Natural killer cell (primary cell): ENCODE measurements at places on chromosomes 7 and 10. TPM values are rescaled to one million over a fixed set of nuclear protein-coding genes. Genes with fewer than 3 reads are reported as not detected.

DNA sequence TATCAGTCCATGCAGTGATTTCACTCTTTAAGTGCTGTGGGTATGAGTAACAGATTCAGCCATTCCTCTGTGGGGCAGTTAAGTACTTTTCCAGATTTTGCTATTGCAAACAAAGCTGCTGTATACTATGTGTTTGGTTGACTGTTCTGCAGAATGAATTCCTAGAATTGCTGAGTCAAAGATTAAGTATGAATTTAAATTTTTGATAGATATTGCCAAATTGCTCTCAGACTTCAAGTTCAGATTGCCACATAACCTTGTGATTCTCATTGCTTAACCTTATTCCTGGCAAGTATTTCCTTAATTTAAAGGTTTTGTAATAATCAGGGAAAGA is 21.6 kb upstream of the SAR1A start:
- DNase-seq: no peak

GRCh38 chr10:61901829-61902444 is 438 bp downstream of the ARID5B start:
- no peak for DNase-seq

The LRGUK gene
- total RNA-seq: 0.90 TPM

GRCh38 chr10:88194961-88195367 is 331.5 kb downstream of the PTEN start:
- no peak for DNase-seq

- DNase-seq: no peak
These were observed 473 bp upstream of the GPER1 start for GRCh38 chr7:1087465-1087814.

- no peak for DNase-seq
These were observed 13.9 kb downstream of the VCL start for GRCh38 chr10:74011770-74012169.

The ACSM6 gene
- not detected for total RNA-seq

GRCh38 chr10:130300608-130301020 is 164.4 kb downstream of the GLRX3 start:
- DNase-seq: peak; percentile 40

The CYP3A7 gene
- not detected for total RNA-seq

DNA sequence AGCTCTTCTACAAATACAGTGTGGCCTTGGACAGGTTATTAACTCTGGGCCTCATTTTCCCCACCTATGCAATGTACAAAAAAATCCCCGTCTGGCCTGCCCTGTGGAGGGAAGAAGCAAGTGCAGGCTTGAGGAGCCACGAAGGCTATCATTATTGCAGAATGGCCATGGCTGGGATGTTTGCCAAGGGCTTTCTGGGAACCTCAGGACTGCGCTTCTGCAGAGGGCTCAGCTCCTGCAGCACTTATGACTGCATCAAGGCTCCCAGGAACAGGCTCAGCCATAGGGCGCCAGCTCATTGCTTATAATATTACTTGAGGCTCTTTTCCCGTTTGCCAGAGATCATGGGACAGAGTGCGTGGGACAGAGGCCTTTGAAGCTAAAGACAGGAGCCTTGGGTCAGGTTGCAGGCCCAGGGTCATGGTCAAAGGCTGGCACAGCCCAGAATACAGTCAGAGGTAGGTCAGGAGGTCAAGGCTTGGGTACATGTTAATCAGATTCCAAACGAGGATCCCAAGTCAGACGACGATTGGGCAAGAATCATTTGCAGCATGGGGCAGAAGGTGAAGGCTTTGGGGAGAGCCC is 20.6 kb upstream of the C10orf105 start:
- DNase-seq: no peak

DNA sequence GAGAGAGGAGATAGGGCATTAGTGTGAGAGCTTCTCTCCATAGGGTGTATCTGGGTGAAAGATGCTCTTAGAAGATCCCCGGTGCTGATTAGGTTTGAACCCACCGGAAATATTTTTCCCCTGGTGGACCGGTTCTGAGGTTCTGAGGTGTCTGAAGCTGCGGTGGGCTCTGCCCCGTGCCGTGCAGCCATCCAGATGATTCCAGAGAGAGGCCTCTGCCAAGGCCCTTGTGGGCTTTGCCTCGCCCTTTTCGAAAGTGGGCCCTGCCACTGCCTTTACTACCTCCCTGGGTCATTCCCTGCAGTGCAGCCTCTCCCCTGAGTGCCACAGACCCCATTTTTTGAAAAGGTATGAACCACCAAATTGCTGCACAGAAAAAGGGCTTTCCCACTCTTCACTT is 2.8 kb downstream of the GIMAP8 start:
- DNase-seq: no peak

The MUC3A gene
- total RNA-seq: not detected

GRCh38 chr10:129274748-129275474 is 192.1 kb upstream of the MGMT start:
- DNase-seq: no peak

DNA sequence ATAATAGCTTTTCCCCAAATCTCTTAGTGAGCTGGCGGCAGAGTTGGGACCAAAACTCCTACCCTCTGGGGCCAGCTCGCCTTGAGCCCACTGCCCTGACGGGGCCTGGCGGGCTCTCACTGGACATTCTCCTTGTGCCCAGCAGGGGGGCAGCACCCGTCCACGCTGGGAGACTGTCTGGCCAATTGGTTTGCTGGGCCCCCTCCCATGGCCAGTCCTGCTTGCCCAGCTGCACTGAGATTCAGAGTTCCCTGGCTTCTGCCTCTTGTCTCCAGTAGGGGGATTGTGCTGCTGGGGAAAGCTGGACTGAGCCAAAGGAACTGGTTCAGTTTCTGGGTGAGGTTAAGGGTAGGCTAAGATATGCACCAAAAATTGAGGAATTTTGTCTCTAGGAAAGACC is 59.8 kb downstream of the RAMP3 start:
- DNase-seq: no peak

GRCh38 chr10:42991442-42992098 is 85.3 kb upstream of the RET start:
- DNase-seq: no peak

The SERPINE1 gene
- 0.48 TPM for total RNA-seq

GRCh38 chr10:5762531-5762930 is 50.7 kb downstream of the GDI2 start:
- DNase-seq: no peak

GRCh38 chr7:98178762-98179490 is 32.3 kb upstream of the BHLHA15 start:
- no peak for DNase-seq

GRCh38 chr7:158738841-158739240 is 34.2 kb upstream of the NCAPG2 start:
- no peak for DNase-seq

The EPO gene
- not detected for total RNA-seq

The CRYGN gene
- not detected for total RNA-seq

The DPYSL4 gene
- 1.3 TPM for total RNA-seq

- no peak for DNase-seq
These were observed 103.0 kb downstream of the RNF216 start for GRCh38 chr7:5678295-5679047.

The PIP gene
- total RNA-seq: not detected

The KIAA1217 gene
- total RNA-seq: not detected

The VPS37D gene
- 0.48 TPM for total RNA-seq

GRCh38 chr10:88036126-88036525 is 172.7 kb downstream of the PTEN start:
- DNase-seq: no peak

DNA sequence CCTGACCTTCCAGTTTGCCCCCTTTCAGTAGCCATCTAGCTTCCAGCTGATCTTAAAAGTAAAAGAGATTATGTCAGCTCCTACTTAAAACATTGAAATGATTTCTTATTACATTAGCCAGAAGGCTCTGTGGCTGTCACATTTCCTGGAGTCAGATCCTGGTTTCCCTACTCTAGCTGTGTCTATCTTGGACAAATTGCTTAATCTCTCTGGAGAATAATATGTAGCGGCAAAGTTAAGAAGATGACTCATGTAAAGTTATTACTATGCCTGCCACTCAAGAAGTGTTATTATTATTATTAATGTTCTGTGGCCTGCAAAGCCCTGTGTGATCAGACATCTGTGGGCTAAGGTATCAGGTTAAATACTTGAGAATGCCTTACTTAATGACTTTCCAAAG is 107.2 kb downstream of the RUNDC3B start:
- no peak for DNase-seq

GRCh38 chr10:21130108-21130507 is 233.0 kb upstream of the NEBL start:
- DNase-seq: no peak

DNA sequence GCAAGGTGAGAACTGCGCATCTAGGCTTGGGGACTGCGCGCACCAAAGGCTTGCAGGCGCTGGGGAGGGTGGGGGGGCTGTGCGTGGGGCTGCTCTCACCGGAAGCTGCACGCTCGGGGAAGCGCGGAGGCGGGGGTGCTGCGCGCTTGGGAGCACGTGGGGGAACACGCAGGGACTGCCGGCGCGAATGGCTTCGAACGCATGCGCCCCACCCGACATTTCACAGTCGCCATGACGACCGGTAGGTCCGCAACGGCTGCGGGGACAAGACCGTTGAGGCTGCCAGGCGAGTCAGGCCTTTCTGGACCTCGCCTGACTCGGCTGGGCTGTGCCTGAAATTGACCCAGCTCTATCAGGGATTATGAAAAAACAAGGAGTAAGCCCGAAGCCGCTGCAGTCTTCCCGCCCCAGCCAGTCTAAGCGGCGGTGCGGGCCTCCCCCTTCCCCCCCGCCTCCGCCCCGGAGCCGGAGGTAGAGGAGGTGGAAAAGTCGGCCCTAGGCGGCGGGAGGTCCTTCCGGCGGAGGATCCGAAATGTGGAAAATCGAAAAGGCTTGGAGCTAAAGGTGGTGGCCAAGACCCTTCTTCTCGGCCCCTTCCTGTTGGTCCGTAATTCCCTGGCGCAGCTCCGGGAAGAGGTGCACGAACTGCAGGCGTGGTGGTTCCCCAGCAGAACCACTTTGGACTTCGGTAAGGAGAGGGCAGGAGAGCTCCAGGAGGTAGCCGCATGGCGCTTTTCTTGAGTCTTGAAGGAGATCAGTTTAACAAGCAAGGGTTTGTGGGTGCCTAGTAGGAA is 34.9 kb upstream of the STEAP1 start:
- DNase-seq: peak; percentile 46

The SKIDA1 gene
- not detected for total RNA-seq

DNA sequence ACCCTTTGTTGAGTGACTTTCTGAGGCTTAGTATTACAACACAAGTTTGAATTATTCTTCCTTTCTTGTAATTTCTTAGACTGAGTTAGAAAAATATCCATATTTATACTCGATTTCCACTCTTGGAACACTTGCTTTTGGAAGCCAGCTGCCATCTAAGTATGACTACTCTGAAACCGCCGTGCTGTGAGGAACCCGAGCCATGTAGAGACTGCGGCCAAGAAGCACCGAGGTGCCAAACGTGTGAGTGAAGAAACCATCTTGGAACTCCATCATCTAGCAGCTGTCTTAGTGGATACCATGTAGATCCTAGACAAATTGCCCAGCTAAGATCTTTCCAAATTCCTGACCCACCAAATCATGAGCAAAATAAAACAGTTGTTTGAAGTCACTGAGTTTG is 49.7 kb upstream of the PRKAR2B start:
- DNase-seq: no peak

The C10orf67 gene
- not detected for total RNA-seq

- no peak for DNase-seq
These were observed 15.1 kb downstream of the ZNF12 start for GRCh38 chr7:6691609-6692106.

GRCh38 chr10:92238054-92238585 is 52.8 kb downstream of the CPEB3 start:
- DNase-seq: no peak

DNA sequence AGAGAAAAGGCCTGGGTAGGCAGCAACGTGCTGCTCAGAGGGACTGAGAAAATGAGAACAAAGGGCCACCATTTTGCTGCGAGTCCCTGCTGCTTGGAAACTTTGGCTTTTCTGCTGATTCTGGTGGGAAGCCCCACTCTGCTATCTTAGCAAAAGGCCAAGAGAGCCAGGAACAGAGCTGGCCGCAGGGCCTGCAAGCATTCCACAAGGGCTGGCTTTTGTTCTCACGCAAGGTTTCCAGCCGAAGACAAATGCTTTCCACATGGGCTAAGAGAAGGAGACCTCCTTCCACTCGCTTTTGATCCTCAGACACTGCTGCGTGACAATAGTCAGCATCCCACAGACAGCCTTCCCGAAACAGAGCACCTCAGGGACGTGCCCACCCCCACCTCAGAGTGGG is 163.1 kb downstream of the ARHGAP12 start:
- no peak for DNase-seq
